ENCODE measurements at places on chromosomes 12 and 14.

- DNase-seq = no peak
These were observed 114.6 kb upstream of the RMST start for GRCh38 chr12:97347956-97348355.

- no peak for DNase-seq
These were observed 811 bp downstream of the TMCC3 start for GRCh38 chr12:94649349-94650142.

DNA sequence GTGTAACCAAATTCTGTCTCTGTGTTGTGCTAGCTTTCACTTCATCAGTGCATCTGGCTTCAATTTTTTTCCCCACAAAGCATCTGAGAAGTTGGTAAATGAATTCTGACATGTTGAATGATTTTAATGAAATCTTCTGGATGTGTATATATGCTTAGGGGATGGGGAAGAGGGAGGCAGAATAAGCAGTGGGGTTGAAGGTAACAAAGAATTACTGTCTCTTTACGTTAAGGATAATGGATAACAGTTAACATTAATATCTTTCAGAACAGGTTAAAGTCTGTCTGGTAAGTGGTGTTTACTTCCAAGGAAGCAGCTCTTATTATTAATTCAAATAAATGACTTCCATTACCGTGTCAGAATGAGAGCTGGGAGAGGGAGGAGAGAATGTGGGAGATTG lies 261.7 kb downstream of the ERC1 start:
- DNase-seq = no peak

DNA sequence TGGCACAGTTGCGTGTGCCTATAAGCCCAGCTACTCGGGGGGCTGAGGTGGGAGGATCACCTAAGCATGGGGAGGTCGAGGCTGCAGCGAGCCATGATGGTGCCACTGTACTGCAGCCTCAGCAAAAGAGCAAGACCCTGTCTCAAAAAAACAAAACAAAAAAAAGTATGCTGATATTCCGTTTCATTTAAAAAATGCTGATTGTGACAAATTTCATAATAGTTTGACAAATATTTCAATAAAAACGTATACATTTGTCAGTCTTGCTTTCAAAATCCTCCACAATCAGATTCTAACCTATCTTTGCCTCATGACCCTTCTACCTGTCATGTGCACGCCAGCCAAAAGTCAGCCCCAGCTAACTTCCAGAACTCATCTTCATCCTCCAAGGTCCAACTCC lies 9.8 kb downstream of the USP44 start:
- no peak for DNase-seq

DNA sequence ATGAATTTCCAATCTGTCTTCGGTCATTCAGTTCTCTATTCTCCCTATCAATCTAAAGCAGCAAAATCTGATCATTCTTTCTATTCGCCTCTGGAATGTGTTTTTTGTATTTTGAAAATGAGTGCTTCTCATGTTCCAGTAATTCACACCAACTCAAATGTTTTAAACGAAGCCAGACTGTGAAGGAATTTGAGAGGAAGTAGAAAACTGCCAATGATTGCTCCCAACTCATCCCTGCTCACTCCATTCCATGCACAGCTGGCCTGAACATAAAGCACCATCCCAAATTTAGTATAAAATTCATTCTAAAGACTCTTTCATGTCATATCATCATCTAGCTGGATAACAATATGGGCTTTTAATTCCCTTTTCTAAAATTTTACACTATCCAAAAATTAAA lies 123.8 kb downstream of the DUSP6 start:
- DNase-seq = no peak

- peak; percentile 69 for DNase-seq
These were observed 3.8 kb downstream of the TXNRD1 start for GRCh38 chr12:104219361-104219892.

DNA sequence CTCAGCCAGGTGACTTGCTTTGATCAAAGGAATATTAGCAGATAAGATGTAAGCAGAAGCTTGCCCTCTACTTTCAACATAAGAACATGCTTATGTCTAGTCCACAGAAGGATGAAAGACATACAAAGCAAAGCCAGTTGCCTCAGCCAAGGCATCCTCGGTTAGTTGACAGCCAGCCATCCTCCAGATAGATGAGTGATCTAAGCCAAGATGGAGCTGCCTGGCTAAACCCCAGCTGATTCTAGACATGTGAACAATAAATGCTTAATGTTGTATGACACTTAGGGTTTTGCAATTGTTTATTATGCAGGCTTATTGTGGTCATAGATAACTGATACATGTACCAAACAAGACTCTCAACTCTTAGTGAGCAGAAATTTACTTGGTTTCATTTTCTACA lies 157.6 kb upstream of the TMTC2 start:
- DNase-seq = no peak

- DNase-seq = no peak
These were observed 22.9 kb downstream of the VCPKMT start for GRCh38 chr14:50093496-50093895.

DNA sequence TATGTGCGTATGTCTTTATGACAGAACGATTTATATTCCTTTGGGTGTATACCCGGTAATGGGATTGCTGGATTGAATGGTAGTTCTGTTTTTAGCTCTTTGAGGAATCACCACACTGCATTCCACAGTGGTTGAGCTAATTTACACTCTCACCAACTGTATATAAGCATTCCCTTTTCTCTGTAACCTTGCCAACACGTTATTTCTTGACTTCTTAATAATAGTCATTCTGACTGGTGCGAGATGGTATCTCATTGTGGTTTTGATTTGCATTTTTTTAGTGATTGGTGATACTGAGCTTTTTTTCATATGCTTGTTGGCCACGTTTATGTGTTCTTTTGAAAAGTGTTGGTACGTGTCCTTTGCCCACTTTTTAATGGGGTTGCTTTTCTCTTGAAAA lies 49.7 kb downstream of the FRS2 start:
- DNase-seq = no peak

- no peak for DNase-seq
These were observed 186.9 kb downstream of the ALX1 start for GRCh38 chr12:85466890-85467289.

DNA sequence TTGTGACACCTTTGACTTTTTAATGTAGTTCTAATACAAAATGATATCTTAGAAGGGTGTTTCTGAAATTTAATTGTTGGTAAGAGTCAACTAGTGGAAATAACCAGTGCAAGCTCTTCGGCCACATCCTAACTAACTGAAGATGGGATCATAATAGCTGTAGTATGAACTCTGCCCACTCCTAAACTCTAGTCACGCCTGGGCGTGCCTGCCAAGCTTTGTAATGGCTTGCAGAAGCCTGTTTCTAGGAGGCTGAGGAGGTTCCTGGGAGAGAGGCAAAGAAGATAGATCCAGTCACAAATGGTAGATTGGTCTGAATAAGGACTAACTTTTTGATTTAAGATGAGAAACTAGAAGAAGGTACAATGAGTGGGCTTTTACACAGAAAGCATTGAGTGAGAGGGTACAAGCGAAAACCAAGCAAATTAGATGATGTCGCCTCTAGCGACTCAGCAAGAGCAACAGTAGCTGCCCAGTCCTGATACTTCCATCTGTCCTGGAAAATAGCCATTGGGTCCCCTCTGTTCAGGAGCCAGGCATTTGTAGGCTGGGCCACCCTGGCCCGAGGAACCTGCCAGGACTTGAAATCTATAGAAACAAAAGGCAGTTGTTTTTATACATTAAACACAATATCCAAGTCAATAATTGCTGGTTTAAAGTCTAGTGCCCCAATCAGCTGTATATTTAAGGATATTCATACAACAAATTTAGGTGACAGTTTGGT lies 148.8 kb downstream of the SLC38A4 start:
- DNase-seq = no peak

GRCh38 chr12:93636708-93637107 lies 40.5 kb upstream of the CRADD start:
- DNase-seq = no peak

- peak; percentile 9 for DNase-seq
These were observed 52.0 kb upstream of the KCNA1 start for GRCh38 chr12:4857472-4858291.

Data from SHP77 treated with DMSO at 0.1 percent for 48 hours (cell line).